ENCODE measurements at places on chromosomes 6 and 20. TPM values are rescaled to one million over a fixed set of nuclear protein-coding genes. Genes with fewer than 3 reads are reported as not detected.

ANKRD66 gene
- total RNA-seq = not detected

ADGB gene
- total RNA-seq = under 0.01 TPM

TFAP2D gene
- 2.9 TPM for total RNA-seq

TCF21 gene
- not detected for total RNA-seq

PXDC1 gene
- total RNA-seq = 7.3 TPM

KCNK5 gene
- under 0.01 TPM for total RNA-seq

DOP1A gene
- 81.1 TPM for total RNA-seq

EBF4 gene
- total RNA-seq = 11.8 TPM

HLA-DPB1 gene
- total RNA-seq = 2.4 TPM

LGSN gene
- total RNA-seq = 0.82 TPM

DNA sequence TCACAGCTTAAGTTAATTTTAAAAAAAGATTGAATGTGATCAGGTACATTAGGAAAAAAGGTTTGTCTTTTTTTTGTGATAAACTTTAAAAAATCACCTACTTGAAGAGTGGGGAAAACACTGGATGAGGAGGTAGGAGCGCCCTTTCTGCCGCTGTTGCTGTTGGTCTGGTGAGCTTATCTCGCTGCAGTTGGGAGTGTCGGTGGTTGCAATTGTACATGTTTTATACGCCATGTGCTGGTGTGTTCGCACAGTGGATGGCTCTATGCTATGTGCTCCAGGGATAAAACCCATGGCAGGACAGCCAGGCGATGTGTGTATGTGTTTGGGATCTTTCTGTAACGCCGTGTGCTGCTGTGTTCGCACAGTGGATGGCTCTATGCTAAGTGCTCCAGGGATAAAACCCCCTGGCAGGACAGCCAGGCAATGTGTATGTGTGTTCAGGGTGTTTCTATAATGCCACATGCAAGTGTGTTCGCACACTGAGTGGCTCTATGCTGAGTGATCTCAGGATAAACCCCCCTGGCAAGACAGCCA lies 1.7 kb downstream of the SLC22A3 start:
- DNase-seq = no peak

DNA sequence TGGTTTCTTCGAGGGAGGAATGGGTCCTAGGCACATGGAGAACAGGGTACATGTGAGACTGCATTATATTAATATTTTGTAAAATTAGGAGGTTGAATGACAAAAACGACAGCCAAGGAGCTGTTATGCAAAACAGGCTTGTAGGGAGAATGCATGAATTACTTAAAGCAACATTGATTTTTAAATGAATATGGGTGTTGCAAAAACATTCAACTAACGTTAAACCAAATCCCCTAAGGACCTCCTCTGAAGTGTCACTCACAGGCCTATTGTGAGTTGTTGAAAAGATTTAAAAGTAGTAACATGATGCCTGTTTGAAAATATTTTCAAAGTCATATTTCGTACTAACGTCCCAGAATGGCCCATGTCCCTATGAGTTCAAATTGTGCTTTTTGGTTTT lies 21.9 kb downstream of the FBXL4 start:
- no peak for DNase-seq

DNA sequence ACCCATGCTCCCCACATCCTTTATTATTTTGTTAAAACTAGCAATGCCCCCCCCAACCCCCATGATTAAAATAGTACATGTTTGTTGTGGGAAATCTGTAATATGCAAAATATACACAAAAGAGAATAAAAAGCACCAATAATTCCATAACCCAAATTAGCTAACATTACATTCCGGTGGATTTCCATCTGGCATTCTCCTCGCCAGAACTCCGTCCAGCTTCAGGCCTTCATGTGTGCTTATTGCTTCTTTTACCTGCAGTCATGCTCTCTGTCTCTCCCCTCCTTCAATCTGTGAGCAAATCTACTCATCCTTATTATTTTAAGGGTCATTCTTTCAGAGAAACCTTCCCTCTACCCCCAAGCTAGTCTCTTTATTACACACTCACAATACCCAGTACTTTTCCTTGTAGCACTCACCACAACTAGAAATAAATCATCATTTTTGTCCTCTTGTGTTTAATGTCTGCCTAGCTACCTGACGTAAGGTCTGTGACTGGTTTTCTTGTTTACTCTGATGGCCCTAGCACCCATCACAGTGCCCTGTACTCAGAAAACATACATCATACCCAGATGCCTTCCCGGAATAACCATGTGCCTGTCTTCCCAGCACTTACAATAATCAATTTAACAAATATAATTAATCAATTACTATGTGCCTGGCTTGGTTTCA lies 25.6 kb upstream of the IER3 start:
- DNase-seq = no peak

DNA sequence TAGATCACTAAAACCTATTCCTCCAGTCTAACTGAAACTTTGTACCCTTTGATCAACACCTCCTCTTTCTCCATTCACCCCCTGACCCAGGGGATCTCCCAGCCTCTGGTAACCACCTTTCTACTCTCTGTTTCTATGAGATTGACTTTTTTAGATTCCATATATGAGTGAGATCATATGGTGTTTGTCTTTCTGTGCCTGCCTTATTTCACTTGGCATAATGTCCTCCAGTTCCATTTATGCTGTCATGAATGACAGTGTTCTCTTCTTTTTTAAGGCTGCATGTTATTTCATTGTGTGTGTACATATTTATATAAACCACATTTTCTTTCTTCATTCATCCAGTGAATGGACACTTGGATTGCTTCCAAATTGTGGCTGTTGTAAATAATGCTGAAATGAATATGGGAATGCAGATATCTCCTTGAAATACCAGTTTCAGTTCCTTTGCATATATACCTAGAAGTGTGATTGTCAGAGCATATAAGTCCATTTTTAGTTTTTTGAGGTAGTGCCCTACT lies 57.7 kb downstream of the DHX35 start:
- DNase-seq = no peak

- DNase-seq = no peak
Observed at GRCh38 chr6:128024046-128024445, 123.2 kb upstream of the THEMIS start.

DNA sequence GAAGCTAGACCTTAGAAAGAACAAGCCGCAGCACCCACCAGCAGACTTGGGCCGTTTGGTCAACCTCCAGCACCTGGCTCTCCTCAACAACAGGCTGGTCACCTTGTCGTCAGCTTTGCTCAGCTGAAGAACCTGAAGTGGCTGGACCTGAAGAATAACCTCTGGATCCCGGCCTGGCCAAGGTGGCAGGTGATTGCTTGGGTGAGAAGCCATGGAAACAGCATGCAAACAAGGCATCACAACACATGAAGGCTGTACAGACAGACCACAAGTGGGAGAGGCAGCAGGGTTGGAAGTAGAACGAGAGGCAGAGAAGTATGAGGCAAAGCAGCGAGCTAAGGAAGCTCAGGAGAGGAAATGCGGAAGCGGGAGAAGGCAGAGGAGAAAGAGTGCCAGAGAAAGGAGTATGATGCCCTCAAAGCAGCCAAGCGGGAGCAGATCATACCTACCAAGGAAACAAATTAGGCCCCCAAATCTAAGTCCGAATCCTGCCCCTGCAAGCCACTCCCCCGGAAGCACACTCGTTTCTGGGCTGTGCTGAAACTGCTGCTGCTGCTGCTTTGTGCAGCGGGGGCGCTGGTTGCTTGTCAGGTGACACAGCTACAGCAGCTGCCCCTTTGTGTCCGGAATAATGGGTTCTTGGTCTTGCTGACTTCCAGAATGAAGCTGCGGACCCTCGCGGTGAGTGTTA lies 121.6 kb upstream of the LGSN start:
- no peak for DNase-seq

DNA sequence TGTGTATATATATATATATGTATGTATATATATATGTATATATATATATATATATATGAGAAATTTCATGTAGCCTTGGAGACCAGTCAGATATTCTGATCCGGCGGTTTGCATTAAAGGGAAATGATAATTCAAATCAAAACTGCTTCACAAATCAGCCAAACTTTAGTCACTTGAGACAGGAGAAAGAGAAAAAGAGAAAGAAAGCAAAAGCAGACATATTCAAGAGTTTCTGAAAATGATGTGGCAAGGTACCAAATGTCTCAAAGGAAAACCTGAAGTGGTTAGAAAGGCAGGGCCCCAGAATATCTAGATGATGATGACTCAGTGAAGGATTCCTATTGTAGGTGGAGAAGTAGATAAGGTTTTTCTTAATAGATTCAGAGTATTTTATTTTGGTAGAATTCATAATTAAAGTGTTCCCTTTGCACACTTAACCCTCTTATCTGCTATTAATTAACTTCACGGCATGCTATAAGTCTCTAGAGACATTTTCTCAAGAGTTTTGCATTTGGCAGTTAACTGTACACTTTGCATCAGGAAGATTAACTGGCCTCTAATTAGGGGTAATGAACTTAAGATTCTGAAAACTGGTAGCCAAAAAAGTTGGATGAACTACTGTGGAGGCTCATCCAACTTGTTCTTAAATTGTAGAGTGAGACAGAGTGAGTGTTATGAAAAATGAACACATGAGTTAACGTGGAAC lies 50.1 kb upstream of the ASF1A start:
- no peak for DNase-seq

DNA sequence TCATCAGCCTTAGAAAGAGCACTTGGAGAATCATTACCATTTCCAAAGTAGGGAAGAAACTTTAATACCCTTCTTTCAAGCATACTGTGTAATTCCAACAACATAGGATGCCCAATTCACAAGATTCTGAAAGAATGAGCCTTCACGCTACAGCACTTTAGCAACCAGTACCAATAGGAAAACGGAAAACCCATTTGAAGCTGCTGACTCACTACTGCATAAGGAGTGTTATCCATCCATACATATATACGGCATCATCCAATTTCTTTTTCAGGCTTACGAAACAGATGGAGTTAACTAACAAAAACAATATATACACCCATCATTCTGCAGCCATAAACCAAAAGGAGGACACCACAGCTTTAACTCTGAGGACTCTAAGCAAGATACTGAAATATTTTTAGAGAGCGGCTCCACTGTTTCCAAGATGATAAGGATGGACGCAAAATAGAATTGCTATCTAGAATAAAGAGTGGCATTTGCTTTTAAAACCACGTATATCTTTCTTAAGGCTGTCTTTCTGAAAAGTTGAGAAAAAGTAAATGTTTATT lies 24.9 kb downstream of the FYN start:
- no peak for DNase-seq

- peak; percentile 4 for DNase-seq
Observed at GRCh38 chr6:10954590-10955010, 67.7 kb downstream of the SYCP2L start.

GRCh38 chr6:17847203-17847760 lies 140.2 kb downstream of the KIF13A start:
- no peak for DNase-seq

GRCh38 chr6:165819394-165819793 lies 156.4 kb upstream of the PDE10A start:
- no peak for DNase-seq

GRCh38 chr20:29300579-29301551 lies 1956.6 kb upstream of the DEFB115 start:
- DNase-seq = no peak

DNA sequence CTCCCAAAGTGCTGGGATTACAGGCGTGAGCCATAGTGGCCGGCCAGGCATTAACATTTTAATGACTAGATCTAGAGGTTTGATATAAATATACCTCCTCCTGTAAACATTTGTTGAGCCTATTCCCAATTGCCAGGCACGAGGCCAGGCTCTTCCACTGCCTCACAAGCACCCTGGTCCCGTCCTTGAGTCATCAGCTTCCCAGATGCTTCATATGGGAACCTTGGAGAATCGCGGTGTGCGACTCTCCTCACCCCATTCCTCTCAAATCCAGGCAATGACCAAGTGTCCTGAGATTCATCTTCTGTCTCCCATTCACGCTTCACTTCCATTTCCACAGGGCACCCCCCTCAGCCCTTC lies 35.9 kb upstream of the PIM1 start:
- no peak for DNase-seq

- DNase-seq = no peak
Observed at GRCh38 chr20:57108742-57109570, 157.5 kb downstream of the BMP7 start.

DNA sequence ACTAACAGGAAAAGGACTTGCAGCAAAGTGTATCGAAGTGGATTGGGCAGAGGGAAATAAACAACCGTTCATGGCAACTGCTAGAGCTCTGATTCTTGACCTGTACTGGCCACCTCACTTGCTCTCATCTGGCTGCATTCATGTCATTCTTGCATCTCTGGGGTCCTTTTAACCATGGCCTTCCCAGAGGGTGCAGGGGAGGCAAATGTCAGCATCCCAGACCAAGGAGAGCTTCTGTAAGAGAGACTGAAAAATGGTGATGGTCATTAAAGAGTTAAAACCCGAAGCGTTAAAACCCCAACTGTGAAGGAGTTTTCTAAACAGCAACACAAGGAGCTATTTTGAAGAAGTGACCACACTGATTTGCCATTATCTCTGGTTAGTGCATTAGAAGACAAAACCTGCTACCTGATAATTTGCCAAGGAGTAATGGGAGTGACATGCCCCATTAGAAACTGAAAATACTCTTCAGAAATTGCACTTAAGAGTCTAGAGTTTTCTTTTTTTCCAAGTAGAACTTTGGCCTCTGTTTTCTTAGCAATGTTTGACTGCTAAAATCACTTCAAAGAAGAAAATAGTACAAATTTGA lies 62.4 kb downstream of the APCDD1L start:
- DNase-seq = no peak

DNA sequence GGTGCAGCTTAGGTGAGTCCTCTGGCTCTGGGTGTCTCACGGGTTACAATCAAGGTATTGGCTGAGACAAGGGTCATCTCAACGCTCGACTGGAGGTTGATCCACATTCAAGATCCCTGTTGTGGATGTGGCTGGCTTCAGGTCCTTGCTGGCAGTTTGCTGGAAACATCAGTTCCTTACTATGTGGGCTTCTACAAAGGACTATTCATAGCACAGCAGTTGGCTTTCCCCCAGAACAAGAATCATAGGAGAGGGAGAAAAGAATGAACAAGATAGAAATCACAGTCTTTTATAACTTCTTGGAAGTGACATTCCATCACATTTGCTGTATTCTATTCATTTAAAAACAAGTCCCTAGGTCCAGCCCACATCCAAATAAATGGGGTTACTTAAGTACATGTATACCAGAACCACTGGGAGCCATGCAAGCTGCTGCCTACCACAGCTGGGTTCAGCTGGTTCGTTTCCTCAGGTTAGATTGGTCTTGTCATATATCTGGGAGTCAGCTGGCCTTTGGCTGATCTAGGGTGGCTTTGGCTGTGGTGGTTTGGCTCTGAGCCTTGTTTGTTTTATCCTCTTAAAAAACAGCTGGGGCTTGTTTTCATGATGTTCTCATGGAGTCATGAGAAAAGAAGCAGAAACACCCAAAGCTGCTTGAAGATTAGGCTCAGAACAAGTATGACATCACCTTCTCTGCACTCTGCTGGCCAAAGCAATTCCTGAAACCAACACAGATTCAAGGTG lies 433.2 kb upstream of the SPTLC3 start:
- no peak for DNase-seq
